ENCODE measurements at places on chromosomes 1 and 21. TPM values are rescaled to one million over a fixed set of nuclear protein-coding genes. Genes with fewer than 3 reads are reported as not detected.

OR2T29 gene
- not detected for total RNA-seq

CRYBG2 gene
- 3.8 TPM for total RNA-seq

RBM11 gene
- 0.56 TPM for total RNA-seq

TINAGL1 gene
- total RNA-seq = not detected

LEFTY1 gene
- not detected for total RNA-seq

S100A7 gene
- not detected for total RNA-seq

C1orf94 gene
- total RNA-seq = not detected

HNRNPCL4 gene
- not detected for total RNA-seq

ECM1 gene
- 1.4 TPM for total RNA-seq
